ENCODE measurements at places on chromosomes 3 and 15.
A peak's percentile ranks its signal among the peaks of the same experiment; 100 is the strongest.

DNA sequence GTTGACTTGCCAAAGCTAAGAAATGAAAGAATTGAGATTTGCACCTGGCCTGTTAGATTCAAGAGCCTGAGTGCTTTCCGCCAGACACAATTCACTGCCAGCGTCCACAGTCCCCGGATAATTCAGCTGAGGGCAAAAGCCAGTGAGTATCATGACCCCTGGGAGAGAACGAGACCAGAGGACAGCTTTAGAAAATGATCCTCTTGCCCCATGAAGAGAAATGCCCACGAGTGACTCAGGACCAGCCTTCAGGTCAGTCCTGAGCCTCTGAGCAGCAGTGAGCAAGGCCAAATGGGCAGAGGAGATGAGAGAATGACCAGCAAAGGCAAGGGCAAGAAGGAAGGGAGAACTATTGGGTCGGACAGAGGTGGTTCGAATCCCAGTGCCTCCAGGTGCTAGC, 273.5 kb downstream of the FAM43A start:
- H3K27me3 ChIP-seq = no peaks in the 10 kb centered on the region
- no peak overlapping the region for H3K4me3 ChIP-seq
- DNase-seq = no peak
- no peak overlapping the region for H3K27ac ChIP-seq

DNA sequence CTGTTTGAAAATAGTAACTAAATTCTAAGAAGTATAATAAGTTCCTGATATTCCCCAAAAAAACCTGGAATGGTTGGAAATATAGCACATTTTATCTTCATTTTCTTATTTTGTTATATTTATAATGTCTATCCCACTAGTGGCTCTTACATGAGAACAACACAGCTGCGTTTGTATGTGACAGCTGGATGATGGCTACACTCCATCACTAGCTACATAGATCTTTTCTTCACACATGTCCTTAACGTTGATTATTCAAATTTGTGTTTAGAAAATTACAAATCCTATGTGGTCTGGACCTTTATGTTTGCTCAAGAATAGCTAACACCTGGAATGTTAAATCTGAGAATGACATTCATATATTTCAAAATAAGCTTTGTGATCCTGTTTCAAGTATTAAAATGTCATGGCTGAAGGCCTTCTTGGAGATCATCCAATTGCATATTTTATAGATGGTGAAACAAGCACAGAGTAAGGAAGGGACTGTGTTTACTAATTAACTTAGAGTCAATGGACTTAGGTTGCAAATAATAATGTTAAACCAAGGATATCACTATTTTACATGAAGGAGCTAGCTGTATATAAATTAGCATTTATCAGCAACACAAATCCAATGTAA, 60.8 kb downstream of the ATP13A5 start:
- no peaks in the 10 kb centered on the region for H3K4me1 ChIP-seq
- no peak overlapping the region for H3K4me3 ChIP-seq
- no peak for DNase-seq
- no peaks in the 10 kb centered on the region for H3K36me3 ChIP-seq
- H3K27ac ChIP-seq = no peak overlapping the region

DNA sequence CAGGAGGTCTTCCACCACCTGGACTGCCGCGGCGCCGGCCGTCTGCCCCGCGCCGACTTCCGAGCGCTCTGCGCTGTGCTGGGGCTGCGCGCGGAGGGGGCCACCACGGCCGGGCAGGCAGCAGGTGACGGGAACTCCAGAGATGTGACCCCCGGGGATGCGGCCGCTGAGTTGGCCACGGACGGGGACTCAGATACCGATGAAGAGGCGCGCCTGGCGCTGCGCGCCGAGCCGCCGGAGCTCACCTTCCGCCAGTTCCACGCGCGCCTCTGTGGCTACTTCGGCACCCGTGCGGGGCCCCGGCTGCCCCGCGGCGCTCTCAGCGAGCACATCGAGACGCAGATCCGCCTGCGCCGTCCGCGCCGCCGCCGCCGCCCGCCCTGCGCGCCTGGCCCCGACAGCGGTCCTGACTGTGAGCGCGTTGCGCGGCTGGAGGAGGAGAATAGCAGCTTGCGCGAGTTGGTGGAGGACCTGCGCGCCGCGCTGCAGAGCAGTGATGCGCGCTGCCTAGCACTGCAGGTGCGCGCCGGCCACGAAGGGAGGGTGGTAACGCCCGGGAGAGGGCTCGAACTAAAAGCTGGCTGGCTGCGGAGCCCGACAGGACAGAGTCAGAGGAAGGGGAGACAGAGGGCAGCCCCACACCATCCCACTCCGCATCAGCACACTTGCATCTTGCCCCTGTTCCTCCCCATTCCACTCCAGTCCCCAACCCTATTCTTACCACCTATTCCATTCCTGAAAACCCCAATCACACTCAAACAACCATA, 885 bp downstream of the EFCC1 start:
- DNase-seq = no peak
- H3K4me3 ChIP-seq = peak overlapping the region; percentile 22
- H3K27me3 ChIP-seq = peaks cover 35% of the 10 kb centered on the region
- peaks cover 51% of the 10 kb centered on the region for H3K4me1 ChIP-seq
- no peak overlapping the region for H3K27ac ChIP-seq

DNA sequence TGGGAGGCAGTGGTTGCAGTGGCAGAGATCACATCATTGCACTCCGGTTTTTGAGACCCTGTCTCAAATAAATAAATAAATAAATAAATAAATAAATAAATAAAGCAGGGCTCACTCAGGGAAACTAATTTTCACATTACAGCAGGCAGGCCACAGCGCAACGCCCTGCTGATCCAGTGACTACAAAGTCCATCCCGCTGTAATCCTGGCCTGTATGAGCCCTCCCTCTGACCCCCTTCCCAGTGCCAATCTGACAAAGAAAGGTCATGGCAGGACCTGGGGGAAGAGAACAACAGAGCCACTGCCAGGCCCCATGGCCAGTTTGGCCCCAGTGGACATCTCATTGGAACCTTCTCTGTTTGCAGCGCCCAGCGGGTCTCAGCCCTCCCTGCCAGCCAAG, 9.3 kb downstream of the SH3BP5 start:
- H3K4me1 ChIP-seq = peaks cover 88% of the 10 kb centered on the region
- no peak overlapping the region for H3K4me3 ChIP-seq
- no peak overlapping the region for H3K27ac ChIP-seq
- no peaks in the 10 kb centered on the region for H3K27me3 ChIP-seq
- no peak for DNase-seq

GRCh38 chr15:65619626-65620290, 2.0 kb upstream of the SLC24A1 start:
- H3K27ac ChIP-seq = no peak overlapping the region
- H3K36me3 ChIP-seq = no peaks in the 10 kb centered on the region
- no peak for DNase-seq
- no peaks in the 10 kb centered on the region for H3K27me3 ChIP-seq

DNA sequence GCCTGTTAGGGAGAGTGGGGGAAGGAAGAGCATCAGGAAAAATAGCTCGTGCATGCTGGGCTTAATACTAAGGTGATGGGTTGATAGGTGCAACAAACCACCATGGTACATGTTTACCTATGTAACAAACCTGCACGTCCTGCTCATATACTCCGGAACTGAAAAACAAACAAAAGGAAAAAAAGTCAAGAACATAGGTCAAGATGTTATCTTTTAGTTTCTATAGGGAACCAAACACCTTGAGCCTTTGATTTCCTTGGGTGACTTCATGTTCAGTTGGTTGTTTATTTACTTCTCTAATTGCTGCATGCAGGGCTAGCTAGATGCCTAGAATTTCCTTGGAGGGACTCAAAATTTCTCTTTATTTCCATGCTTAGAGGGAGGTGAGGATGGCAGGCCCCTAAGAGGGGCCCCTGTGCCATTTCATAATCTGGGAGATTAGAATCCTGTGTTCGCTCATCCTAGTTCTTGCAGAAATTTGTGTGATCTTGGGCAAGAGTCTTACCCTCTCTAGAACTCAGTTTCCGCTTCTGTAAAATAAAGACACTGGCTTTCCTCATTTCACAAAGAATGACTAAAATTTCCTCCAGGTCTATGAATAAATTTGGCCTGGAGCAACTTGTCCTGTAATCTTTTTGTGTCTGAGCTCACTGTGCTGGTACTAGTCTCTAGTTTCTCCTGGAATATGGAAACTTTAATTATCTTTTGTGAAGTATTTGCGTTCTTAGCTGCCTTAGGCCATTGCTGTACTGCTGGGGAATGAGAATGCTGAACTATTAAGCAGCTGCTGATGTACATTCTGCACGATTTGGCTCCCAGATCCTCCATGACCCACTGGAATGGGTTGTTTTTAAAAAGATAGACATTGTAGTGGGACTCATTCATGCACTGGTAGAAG, 457.5 kb downstream of the EDEM1 start:
- no peak for DNase-seq
- no peaks in the 10 kb centered on the region for H3K27me3 ChIP-seq
- no peak overlapping the region for H3K27ac ChIP-seq
- no peaks in the 10 kb centered on the region for H3K4me1 ChIP-seq
- H3K4me3 ChIP-seq = no peak overlapping the region

Measured in CD4-positive, alpha-beta T cell (primary cell).